ENCODE measurements at places on chromosomes 2 and 18. TPM values are rescaled to one million over a fixed set of nuclear protein-coding genes. Genes with fewer than 3 reads are reported as not detected.

FAP gene
- polyA plus RNA-seq: 1.5 TPM

IL1RN gene
- 0.60 TPM for polyA plus RNA-seq

RHBDD1 gene
- 4.7 TPM for polyA plus RNA-seq

TRIM54 gene
- 324 TPM for polyA plus RNA-seq

HOXD3 gene
- 0.30 TPM for polyA plus RNA-seq

GREB1L gene
- polyA plus RNA-seq: 5.2 TPM

CD8A gene
- 0.33 TPM for polyA plus RNA-seq

TGFA gene
- polyA plus RNA-seq: 0.50 TPM

DHRS9 gene
- 1.7 TPM for polyA plus RNA-seq

OR6B2 gene
- polyA plus RNA-seq: not detected

SERPINB11 gene
- polyA plus RNA-seq: not detected

SERPINB10 gene
- polyA plus RNA-seq: not detected

C2orf74 gene
- polyA plus RNA-seq: 16.6 TPM

ANKRD23 gene
- polyA plus RNA-seq: 0.96 TPM

SRD5A2 gene
- polyA plus RNA-seq: not detected

PASK gene
- 1.2 TPM for polyA plus RNA-seq

SLC4A5 gene
- polyA plus RNA-seq: 0.72 TPM

FAM228B gene
- polyA plus RNA-seq: 5.4 TPM

GAL3ST2 gene
- polyA plus RNA-seq: not detected

IDH1 gene
- 16.0 TPM for polyA plus RNA-seq

HDLBP gene
- 220 TPM for polyA plus RNA-seq

SPDYA gene
- polyA plus RNA-seq: 0.06 TPM

CD28 gene
- polyA plus RNA-seq: 0.21 TPM

PTPRN gene
- 0.12 TPM for polyA plus RNA-seq

RIT2 gene
- polyA plus RNA-seq: not detected

DNER gene
- polyA plus RNA-seq: 0.19 TPM

OSR1 gene
- polyA plus RNA-seq: 3.5 TPM

SIX2 gene
- 0.99 TPM for polyA plus RNA-seq

FER1L5 gene
- 0.11 TPM for polyA plus RNA-seq

KYNU gene
- 0.76 TPM for polyA plus RNA-seq

MRPL53 gene
- 77.6 TPM for polyA plus RNA-seq

TPO gene
- polyA plus RNA-seq: 5.9 TPM

PPP1R1C gene
- 18.7 TPM for polyA plus RNA-seq

KDSR gene
- polyA plus RNA-seq: 10.7 TPM

All from heart left ventricle (tissue), 16 donors.